AG04449 (cell line): ENCODE measurements at places on chromosomes 5 and 9.

DNA sequence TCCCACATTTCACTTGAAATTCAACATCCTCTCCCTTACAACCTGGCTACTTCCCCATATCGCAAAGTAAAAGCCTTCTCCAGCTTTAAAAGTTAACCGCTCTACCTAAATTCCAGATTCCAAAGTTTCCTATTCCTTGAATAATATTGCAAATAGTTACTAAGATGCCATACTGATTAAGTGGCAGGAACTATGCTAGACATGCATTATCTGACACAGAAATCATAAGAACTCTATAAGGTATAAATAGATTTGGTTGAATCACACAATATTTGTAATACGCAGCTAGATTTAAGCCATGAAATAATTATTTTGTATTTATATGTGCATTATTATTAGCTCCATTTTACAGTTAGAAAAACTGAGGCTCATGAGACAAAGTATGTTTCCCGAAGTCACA is 92.8 kb downstream of the NFIB start:
- no peak for DNase-seq

DNA sequence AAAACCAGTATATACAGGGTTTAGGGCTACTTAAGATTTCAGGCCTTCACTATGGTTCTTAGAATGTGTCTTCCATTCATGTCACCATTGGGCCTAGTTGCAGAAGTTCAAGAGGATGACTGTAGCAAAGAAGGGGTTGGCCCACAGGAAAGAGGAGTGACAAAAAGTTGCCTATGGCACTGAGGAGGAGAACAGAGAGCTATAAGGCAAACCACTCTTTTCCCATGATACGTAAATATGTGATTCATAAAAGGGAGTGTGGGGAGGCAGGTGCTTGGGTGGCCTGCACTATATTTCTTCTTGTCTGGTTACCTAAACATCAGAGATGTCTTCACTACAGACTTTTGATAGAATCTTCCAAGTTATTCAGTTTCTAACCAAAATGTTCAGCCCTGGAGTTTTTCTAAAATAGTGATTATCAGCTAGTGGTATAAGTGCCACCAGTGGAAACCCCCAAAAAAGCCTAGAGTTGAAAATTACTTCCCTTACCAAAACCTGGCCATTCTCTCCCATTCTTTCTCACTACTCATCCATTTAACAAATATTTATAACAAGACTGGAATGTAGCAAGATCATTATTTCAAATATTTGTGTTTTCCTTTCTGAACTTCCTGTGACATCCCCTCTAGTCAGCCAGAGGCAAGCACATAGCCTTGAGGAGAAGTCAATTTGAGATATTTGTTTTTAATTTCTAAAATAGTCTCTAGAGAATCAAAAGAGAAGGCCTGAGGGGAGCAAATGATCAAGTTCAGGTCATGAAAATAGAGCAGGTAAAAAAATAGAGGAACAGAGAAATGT is 367.4 kb downstream of the EFNA5 start:
- no peak for DNase-seq

DNA sequence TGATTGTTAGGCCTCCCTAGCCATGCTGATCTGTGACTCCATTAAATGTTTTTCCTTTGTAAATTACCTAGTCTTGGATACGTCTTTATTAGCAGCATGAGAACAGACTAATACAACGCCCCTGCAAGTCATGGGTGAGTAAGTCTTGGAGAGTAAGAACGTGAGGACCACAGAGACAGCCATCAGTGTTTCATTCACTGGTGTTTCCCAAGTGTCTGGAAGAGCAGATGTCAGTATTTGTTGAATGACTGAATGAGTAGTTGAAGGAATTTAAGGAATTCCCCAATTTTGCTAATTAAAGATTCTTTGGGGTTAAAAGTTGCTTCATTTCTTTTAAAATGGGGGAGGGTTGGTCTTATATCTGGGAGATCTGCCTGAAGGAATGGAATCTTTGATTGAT is 178.8 kb downstream of the TRIO start:
- no peak for DNase-seq

DNA sequence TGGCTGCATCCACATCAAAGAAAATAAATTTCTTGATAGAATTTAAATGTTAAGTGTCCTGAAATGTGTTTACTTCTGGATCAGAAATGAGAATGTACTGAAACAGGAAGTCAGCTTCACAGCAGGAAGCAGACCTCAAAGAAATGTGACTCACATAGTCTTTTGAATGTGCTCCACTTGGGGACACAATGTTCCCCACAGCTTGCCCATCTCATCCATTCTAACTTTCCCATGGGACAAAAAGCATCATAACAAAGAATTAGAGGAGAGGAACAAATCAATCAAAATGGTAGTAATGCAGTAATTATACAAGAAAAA is 85.7 kb downstream of the GRAMD2B start:
- no peak for DNase-seq

DNA sequence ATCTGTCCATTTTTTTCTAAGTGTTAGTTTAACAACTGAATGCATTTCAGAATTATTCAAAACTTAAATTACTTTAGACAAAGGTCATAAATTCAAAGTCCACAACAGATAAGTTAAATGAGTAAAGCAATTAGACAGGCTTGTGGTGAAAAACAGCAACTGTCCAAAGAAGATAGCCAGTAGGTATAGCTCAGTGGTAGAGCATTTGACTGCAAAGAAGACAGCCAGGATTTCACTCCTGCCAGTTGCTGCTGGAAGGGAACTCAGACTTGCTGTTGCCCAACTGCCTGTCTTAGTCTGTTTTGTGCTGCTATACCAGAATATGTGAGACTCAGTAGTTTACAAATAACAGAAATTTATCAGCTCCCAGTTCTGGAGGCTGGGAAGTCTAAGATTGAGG is 10.0 kb downstream of the FANCC start:
- DNase-seq, result no peak

DNA sequence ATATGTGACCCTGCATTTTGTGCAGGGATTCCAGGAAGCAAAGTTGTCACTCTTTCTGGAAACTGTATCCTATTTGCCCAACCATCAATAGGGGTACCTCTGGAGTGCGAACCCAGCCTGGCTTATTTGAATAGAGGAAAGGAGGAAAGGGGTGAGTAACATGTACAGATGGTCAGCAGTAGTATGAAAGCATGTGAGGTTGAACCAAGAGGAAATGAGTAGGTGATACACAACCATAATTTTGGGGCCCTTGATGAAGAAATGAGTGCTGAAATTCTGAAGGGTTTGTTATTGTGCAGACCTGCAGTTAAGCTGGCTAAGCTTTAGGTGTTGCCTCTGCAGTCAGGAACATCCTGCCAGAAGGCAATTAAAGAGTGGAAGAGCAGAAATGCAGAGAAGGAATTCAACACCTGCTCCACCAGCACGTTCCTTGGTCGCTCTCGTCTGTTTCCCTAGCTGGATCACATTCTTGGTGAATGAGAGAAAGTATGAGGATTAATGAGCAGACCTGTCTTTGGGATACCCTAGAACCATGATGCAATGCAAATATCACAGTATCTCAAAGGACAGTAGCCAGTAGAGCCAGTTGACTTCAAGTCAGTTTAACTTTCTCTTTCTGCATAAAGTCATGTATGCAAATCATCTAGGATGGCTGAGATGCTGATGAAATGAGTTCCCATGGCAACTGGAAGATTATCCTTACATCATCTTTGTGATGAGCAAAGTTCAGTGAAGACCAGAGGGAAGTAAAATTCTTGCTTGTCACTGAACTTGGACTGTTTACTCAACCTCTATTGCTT is 13.2 kb upstream of the IL12B start:
- DNase-seq, result no peak

DNA sequence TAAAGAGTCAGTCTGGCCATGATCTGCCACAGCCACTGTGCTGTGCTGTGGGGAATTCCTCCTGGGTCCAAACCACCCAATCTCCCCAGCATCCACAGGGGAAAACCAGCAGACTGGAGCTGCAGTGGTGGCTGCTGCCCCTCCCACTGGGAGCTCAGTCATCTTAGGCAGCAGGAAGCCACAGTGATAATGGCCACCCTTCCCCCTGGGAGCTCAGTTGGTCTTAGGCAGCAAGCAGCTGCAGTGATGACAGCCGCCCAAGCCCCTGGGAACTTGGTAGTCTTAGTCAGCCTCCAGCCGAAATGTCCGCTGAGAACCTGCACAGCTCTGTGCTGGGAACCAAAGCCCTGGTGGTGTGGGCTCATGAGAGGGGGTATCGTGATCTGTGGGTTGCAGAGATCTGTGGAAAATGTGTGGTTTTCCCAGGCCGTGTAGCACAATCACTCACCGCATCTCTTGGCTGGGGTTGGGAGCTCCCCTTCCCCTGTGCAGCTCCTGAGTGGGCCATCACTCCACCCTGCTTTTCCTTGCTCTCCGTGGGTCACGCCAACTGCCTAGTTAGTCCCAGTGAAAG is 38.4 kb upstream of the SMIM15 start:
- no peak for DNase-seq

DNA sequence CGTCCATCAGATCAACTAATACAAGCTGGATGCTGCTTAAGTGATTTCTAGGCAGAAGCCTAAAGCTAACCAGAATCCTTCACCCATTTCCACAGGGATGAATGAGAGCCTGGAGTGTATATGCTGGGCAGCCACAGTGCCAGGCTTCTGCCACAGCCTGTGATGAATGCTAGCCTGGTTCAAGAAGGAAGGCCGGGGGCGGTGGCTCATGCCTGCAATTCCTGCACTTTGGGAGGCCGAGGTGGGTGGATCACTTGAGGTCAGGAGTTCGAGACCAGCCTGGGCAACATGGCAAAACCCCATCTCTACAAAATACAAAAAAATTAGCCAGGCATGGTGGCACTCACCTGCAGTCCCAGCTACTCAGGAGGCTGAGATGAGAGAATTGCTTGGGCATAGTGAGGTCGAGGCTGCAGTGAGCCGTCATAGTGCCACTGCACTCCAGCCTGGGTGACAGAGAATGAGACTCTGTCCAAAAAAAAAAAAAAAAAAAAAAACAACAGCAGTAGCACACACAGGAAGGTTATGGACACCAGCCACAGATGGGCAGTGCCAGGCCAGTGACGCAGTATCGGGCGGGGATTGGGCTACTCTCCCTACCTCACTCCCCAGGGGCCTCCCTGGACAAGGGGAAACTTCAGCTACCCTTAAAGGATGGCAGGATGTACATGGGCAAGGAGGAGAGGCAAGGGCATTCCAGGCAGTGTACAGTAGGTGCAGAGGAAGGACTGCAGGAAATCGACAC is 23.1 kb upstream of the HMCN2 start:
- no peak for DNase-seq

GRCh38 chr5:95280401-95281095 is 4.3 kb downstream of the MCTP1 start:
- no peak for DNase-seq

DNA sequence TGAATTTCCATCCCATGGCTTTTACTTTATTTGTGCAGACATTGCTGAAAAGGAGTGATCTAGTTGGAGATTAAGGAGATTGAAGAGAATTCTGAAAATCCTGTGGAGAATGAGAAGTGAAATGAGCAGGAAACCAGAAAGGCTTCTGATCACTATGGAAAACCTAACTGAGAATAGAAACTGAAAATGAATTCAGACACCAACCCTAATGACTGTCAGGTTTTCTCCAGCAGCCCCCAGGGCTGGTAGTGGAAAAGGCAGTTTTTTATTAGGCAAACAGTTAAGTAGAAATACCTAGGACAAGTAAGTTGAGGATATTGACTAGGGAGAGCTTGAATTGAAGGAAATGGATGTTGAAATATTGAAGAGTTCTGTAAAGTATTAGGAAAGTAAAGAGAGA is 14.7 kb upstream of the ARRDC3 start:
- no peak for DNase-seq

DNA sequence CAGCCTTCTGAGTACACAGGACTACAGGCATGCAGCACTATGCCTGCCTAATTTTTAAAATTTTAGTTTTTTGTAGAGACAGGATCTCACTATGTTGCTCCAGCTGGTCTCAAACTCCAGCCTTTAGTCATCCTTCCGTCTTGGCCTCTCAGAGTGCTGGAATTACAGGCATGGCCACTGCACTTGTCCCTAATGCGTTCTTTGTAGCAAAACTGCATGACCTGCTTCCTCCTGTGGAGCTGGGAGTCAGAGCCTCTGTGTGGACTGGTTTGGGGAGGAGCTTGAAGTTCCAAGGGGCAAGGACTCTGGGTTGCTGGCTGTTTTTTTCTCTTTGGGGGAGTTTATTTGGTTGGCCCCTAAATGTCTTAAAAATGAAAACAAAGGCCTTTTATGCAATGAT is 22.7 kb upstream of the ANKRD34B start:
- no peak for DNase-seq

DNA sequence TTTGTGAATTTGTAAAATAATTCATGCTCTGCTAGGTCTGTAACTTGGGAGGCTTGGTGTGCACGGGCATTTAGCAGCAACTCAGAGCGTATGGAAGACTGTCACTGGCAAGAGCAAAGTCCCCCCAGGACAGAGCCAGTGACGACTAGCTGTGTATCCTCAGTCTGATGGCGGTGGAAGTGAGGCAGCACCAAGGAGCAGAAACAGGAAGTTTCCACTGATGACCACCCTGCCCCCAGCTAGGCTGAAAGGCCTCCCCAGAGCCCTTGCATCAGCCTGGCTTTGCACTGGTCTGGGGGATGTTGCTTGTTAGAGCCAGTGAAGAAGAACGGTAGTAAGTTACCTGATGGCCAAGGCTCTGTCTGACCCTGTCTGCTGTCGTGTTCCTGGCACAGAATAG is 66.8 kb upstream of the ABL1 start:
- no peak for DNase-seq

GRCh38 chr5:142324136-142324870 is 518 bp downstream of the SPRY4 start:
- DNase-seq, result no peak

DNA sequence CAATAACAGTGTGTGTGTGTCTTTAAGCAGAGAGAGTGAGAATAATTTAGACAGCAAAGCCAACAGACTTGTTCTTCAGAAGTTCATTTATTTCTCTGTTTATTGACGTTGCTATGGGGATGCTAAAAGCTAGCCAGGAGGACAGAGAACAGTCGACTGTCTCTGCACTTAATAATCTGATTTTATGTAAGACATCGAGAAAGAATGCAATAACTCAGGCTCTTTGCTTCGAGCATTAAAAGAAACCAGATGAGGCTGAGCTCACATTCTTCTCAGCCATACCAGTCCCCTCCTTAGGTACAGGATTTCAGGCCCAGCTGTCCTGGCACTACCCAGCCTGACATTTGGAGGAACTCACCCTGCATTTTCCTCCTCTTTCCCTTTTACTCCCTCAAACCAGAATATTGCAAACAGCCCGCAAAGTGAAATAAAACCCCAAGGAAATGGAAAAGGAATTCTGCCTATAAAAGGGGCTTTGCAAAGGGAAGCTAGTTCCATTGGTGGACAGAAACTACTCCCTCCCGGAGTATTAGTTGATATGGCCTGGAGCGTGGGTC is 44.5 kb upstream of the DPYSL3 start:
- no peak for DNase-seq

GRCh38 chr5:157828944-157829639 is 29.9 kb downstream of the CLINT1 start:
- no peak for DNase-seq

GRCh38 chr9:121640076-121640475 is 11.4 kb upstream of the DAB2IP start:
- no peak for DNase-seq

DNA sequence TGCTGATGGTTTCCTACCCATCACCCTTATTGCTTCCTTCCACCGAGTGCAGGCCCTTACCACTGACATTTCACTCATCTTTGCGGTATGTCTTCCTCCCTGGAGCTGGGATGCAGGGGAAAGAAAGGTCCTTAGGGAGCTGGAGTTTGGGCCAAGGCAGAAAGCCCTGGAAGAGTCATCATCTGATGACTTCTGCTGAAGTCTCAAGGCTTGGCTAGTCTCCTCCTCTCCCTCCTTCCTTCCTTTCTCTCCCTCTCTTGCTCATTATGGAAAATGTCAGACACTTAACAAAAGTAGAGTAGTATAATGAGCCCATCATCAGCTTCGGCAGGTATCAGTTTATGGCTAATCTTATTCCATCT is 40.0 kb downstream of the LARP1 start:
- DNase-seq, result no peak
